ENCODE measurements at places on chromosomes 12 and 14.

GRCh38 chr12:4417455-4417854 lies 28.2 kb downstream of the FGF6 start:
- no peak for DNase-seq

- DNase-seq: no peak
These were observed 18.9 kb upstream of the CERS5 start for GRCh38 chr12:50185970-50186663.

- DNase-seq: no peak
These were observed 597 bp downstream of the MLF2 start for GRCh38 chr12:6752167-6752920.

DNA sequence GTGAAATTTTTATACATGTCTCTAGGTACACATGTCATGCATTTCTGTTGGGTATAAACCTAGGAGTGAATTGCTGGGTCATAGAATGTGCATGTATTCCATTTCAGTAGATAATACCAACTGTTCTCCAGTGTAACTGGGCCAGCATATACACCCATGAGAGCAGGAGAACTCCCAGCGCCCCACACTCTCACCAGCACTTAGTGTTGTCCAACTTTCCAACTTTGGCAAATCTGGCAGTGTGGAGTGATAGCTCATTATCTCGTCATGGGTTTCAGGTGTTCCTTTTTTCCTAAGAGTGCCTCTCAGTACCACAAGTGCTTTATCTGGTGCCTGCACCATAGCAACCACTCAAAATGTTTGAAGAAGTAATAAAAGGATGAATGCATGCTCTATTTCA lies 40.1 kb downstream of the NGB start:
- DNase-seq: no peak

- no peak for DNase-seq
These were observed 29.1 kb upstream of the SOS2 start for GRCh38 chr14:50260511-50260910.

DNA sequence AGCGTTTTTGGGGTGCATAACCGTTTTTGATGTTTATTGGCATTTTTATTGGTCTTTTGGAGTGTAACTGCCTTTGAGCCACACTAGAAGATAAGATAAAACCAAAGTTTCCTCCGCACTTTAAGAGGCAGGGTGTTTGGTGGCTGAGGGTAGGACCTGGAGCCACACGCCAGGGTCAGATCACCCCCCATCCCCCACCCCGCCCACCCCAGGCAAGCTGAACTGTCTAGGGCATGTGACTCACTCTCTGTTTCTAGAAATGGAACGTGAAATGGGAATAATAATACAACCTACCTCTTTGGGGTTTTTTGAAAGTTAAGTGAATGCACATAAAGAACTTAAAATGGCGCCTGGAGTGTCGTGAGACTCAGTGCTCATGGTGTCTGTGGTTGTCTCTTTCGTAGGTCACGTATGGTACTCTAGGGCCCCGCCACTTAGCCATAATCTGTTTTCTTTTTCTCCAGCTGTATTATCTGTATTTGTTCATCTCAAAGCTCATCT lies 56.0 kb downstream of the PPP2R5C start:
- DNase-seq: no peak

- no peak for DNase-seq
These were observed 162.5 kb downstream of the PPM1H start for GRCh38 chr12:62772416-62772955.

DNA sequence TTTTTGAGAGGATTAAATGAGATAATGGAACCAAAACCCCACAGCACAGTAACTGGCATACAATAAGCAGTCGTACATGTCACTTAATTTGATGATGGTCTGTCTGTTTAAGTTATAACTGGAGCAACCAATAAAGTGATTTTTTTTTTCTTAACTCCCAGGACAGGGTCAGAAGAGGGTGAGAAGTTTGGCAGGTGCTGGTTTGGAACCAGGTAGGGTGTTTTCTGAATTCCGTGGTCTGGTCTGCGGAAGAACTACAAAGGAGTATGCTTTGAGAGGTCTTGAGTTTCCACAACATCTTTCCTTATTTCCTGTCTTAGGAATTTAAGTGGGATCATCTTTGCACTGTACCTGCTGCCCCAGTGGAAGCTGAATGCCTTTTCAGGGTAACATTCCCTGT lies 111.7 kb downstream of the SLC8A3 start:
- no peak for DNase-seq

DNA sequence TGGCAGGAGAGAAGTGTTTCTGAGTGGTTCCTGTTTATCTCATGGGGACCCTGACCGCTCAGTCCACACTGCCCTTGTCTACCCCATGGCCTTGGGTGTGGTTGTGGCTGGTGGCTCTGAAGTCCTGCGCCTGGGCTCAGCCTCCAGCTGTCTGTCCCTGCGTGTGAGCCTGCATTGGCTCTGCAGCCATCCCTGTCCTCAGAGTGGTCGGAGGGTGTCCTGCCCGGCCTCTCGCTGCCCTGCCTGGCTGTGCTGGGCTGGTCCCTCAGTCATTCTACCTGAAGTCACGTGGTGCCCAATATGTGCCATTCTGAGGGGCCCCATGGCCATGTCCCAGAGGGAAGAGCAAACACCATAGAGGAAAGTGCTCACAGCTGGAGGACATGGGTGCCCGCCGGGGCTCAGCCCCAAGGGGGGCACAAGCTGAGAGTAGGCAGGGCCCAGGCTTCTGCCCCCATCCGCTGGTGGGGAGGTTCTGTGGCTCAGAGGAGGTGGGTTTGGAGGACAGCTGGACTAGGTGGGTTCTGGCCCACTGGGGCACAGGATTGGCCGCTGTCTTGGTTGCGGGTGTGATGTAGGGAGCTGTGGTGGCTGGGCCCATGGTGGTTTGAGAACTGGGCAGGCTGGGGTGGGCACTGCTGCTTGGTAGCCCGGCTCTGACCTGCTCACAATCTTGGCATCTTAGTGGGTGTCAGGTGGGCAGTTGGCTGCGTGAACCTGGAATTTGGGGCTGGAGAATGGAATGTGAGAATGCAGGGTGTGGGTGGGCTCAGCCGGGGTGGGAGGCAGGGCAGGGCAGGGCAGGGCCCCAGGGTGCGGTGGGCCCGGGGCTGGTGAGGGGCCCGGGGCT lies 11.6 kb downstream of the TEDC1 start:
- no peak for DNase-seq

DNA sequence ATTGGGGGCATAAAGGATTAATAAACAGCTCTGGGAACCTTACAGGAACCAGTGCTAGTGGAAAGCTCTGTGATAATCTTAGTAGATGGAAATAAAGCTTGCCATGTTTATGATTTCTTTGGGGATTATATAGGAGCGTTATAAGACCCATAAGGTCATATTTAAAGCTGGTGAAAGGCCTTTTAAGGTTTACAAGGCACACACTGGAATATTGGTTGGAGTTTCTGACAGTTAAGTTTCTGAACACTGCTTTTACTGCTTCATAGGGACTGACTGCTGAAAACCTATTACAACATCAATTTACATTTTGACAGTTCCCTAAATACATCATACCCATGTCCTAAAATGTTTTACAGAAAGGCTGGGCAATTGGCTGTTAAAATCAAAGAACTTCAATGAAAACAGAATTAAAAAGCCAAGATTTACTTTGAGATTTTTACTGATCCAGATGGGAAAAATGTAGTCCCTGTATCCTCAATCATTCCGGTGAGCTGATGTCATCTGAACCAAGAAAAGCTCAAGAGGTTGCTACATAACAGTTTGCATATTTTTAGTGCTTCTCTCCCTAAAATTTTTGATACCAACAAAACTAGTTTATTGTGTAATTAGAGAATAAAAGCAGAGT lies 153.7 kb upstream of the IGF1 start:
- DNase-seq: no peak

GRCh38 chr12:113980537-113981337 lies 14.6 kb upstream of the RBM19 start:
- no peak for DNase-seq

- no peak for DNase-seq
These were observed 64.5 kb downstream of the TMTC3 start for GRCh38 chr12:88206601-88207000.

DNA sequence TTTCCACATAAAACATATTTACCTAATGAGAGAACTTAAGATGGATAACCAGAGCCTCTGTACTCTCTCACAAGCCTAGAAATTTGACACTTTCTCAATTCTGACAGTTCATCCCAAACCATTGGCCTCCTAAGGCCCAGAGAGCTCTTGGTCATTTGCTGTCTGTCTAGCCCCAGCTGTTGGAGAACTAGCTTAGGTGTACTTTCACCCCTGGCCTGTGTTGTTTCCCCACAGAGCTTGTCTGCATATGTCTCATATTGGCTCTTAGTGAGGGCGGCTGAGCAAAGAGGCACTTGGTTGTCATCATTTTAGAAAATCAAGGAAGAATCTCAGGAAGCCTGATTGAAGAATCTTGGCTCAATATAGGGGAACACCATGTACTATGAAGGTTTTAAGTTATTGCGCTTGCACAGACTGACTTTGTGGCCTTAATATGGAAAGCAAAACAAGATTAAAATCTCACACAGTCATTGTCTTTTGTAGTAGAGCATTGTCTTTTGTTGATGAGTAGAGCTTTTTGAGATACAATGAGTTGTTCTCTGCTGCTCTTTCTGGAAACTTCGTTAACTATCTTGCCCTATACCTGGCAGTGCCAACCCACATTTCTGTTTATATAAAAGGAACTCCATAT lies 324.6 kb downstream of the RAD51B start:
- DNase-seq: no peak

DNA sequence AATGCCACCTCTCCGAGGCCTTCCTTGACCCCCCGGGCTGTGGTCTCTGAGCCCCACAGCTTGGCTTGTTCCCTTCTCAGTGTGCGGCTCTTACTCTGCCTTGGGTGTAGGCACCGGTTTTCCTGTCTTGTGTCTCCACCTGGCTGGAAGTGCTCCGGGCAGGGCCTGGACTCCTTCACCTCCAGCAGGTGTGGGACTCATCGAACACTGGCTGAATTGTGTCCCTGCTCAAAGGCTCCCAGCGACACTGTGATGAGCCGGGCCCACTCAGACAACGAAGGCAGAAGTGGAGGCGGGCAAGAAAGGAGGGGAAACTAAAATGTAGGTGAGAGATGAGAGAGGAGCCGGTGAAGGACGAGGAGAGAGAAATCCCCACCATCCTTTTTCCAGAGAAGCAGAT lies 18.0 kb downstream of the TMEM63C start:
- no peak for DNase-seq

DNA sequence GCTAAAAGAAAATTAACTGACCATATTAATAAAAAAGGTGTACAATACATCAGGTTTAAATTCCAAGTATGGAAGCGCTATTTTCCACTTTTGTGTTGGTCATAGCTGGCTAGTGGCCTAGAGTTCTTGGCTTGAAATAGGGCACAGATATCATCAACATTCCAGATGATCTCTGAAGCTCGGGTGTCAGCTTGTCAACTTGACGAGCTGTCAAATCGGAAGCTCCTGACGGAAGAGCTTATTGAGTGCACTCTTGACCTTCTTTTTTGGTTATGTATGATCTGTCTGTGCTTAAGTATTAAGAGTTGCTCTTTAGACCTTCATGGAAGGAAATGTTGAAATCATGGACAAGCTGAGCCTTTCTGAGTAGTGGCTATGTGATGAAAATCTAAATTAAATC lies 177.9 kb downstream of the APAF1 start:
- no peak for DNase-seq

GRCh38 chr14:95811813-95812212 lies 64.8 kb upstream of the TUNAR start:
- DNase-seq: no peak

- no peak for DNase-seq
These were observed 29.5 kb upstream of the STAB2 start for GRCh38 chr12:103557628-103558010.

GRCh38 chr14:20848316-20848954 lies 42.8 kb upstream of the RNASE3 start:
- DNase-seq: no peak

GRCh38 chr14:59328454-59328853 lies 136.7 kb downstream of the GPR135 start:
- DNase-seq: no peak

DNA sequence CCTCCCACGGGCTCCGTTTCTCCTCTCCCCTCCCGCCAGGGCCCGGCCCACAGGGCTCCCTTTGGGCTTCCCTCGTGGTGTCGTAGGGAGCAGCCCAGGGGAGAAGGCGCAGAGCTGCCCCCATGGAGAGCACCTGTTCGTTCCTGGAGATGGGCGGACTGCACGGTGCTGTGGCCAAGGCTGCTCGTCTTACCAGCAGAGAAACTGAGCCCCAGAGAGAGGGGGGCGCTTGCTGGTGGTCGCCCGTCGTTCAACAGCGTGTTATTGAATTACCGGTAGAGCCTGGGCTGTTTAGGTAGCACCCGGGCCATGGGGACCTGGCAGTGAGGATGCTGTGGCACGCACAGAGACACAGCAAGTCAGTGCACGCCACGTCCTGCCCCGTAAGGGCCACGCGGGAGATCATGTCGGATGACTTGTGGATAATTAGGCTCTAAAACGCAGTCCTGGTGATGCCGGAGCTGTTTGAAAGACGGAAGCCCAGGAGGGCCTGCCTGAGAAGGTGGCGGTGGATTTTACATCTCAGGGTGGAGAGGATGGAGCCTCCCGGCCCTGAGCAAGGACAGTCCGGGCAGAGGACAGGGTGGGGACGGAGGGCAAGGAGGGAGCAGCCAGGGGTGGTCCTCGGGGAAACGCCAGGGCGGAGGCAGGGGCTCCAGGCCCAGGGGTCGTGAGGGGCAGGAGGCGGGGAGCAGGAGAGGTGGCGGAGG lies 134.4 kb downstream of the ADGRD1 start:
- no peak for DNase-seq

GRCh38 chr12:47860279-47860841 lies 40.7 kb upstream of the HDAC7 start:
- DNase-seq: no peak

GRCh38 chr12:62694116-62694515 lies 227.5 kb downstream of the MON2 start:
- DNase-seq: no peak

- no peak for DNase-seq
These were observed 12.5 kb downstream of the CFAP54 start for GRCh38 chr12:96501908-96502307.

- DNase-seq: no peak
These were observed 237.3 kb downstream of the CACNA1C start for GRCh38 chr12:2290091-2290490.

DNA sequence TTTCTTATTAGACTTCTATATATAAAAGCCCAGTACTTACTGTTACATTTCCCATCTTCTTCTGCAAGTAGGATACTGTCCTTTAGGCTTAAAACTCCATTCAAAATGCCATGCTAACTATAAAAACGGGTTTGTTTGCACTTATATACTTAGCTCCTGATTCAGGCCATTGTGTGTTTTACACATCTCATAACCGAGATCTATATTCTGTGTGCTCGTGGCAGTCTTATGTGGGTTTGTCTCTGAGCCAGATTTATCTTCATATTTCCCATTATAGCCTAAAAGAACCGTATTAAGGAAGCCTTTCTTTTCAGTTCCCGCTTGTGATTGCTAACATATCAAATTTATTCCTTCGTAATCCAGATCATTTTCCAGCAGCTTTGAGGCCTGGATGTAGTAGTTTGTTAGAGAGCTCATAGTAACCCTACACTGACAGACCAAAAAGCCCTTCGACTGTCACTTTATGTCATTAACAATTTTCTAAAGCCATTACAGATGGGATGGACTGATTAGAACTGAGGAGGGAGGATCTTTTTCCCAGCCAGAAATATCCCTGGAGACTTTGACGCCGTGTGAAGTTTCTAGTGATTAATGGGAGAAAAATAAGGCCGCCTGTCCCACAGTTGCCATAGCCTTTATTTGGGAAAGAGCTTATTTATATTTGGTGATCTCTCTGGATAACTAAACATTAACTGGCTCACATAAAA lies 508.5 kb downstream of the FOXG1 start:
- no peak for DNase-seq

GRCh38 chr12:104488374-104488773 lies 31.6 kb downstream of the CHST11 start:
- no peak for DNase-seq

- peak; percentile 9 for DNase-seq
These were observed 221.8 kb upstream of the SSTR1 start for GRCh38 chr14:37985826-37986470.

GRCh38 chr12:68259318-68259940 lies 6.0 kb upstream of the IL22 start:
- no peak for DNase-seq

All from stimulated activated CD8-positive, alpha-beta memory T cell treated with anti-CD3 and anti-CD28 coated beads, Interleukin-4, amount 100 ng/mL, for 4 hours (primary cell).